Stimulated activated CD4-positive, alpha-beta T cell treated with anti-CD3 and anti-CD28 coated beads, Interleukin-4, amount 100 ng/mL, for 24 hours (primary cell): ENCODE measurements at places on chromosomes 7 and 10.

GRCh38 chr7:102313997-102314780 lies 27.5 kb downstream of the SH2B2 start:
- no peak for DNase-seq

- no peak for DNase-seq
Observed at GRCh38 chr7:121480566-121481335, 84.6 kb upstream of the FAM3C start.

- DNase-seq, result no peak
Observed at GRCh38 chr7:134799377-134799776, 19.9 kb downstream of the CALD1 start.

DNA sequence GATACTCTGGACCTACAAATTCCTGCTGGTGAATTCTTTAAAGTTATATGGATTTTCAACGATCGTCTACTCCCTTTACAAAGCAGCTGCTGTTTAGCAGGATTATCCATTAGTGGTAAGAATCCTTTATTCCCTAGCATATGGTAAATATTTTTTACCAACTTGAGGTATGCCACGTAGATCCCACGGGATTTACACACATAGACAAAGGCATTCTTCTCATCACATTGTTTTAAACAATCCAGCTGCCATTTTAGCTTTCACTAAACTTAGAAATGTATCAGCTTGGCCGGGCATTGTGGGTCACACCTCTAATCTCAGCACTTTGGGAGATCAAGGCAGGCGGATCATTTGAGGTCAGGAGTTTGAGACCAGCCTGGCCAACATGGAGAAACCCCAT lies 148.0 kb upstream of the SH2B2 start:
- no peak for DNase-seq

DNA sequence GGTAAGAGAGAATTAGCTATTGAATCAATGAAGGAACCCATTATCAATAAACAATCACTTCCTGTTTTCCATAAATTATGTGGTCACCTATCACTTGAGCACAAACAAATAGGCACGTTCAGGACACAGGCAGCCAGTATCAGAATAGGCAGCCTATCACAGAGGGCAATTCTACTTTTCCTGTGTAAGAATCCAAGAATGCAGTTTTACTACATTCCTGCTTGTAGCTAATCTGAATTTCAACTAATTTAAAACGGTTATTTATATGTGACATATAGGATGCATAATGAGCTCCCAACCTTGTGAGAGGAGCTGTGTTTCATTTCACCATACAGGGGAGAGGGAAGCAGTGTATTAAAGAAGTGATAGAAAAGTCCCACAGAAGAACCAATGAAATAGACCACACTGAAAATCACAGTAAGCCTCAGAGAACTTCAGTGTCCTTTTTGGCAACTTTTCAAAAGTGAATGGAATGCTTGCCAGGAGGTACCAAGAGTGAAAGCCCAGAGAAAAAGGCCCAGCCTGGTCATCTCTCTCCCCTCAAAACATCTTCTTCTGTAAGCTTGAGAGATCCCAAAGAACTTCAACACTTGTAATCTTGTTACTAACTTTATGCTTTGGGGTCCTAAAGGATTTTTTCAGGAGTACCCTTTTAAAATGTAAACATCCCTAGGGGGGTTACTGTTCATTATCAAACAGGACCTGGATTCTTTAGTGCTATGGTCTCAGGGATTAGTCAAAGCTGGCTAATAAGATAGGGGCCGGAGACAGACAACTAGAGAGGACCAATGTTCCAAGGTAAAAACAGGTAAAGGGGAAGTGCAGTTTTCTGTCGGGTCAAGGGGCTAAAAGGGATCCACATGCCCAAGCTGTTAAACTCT lies 1.3 kb downstream of the IMMP2L start:
- DNase-seq, result no peak

DNA sequence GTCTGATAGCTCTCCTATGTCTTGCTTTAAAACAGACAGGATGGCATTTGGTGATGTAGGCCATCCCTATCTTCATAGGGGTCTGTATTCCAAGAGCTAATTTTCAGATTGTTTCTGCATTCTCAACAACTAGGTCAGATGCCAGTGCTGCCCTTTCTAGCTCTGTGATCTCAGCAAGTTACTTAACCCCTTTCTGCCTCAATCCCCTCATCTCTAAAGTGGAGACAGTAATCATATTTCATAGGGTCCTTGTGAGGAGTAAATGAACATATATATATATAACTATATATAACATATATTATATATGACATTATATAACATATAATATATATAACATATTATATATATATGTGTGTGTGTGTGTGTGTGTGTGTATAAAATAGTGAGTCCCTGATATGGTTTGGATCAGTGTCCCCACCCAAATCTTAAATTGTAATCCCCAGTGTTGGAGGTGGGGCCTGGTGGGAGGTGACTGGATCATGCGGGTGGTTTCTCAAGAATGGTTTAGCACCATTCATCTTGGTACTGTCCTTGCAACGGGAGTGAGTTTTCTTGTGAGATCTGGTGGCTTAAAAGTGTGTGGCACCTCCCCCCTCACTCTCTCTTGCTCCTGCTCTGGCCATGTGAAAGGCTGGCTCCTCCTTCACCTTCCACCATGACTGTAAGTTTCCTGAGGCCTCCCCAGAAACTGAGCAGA lies 45.2 kb downstream of the HIPK2 start:
- no peak for DNase-seq

DNA sequence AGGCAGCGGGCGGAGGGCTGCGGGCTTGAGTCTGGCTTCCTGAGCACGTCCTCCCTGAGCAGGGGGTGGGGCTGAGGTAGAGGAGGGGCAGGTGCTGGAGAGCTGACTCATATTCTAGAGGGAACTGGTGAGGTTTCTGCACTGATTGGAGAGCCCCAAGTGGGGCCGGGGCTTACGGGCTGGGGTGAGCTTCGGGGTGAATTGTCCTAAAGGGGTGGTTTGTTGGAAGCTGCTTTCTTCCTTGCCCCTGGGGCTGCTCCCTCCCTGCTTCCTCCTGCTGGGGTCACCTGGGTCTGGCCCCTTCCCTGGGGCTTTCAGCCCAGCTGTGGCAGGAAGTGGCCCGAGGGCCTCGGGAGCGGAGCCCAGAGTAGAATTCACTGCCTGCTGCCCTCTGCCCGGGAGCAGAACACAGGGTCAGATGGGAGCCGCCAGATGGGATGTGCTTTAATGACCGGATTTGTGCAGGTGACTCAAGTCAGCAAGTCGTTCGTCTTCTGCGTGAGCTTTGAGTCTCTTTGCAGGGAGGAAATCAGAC lies 48.6 kb downstream of the FAM20C start:
- DNase-seq, result no peak

- no peak for DNase-seq
Observed at GRCh38 chr10:116665541-116666125, 44.9 kb downstream of the PNLIPRP2 start.

- DNase-seq, result peak; percentile 35
Observed at GRCh38 chr10:46787321-46787615, 124.0 kb upstream of the PTPN20 start.
